ENCODE measurements at places on chromosomes 16 and 17.

DNA sequence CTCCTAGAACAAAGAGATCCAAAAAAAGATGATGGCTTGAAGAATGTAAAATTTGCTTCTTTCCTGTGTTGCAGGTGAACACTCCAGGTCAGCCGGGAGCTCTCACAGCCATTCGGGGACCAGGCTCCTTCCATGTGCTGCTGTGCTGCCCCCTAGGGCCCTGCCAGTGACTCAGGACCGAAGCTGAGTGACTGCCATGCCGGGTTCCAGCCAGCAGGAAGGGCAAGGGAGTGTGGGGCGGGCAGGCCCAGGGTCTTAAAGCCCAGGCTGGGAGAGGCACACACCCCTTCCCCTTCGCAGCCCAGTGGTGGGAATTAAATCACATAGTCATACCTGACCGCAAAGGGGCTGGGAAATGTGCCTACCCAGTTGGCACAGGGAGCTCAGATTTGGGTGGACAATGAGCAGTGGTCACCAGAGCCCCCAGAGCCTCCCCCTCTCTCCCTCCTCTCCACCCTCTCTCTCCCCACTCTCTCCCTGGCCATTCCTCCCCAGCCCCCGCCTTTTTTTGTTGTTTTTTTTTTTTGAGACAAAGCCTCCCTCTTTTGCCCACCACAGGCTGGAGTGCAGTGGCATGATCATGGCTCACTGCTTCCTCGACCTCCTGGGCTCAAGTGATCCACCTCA, 11.5 kb downstream of the EPOP start:
- peak; percentile 78 for DNase-seq

DNA sequence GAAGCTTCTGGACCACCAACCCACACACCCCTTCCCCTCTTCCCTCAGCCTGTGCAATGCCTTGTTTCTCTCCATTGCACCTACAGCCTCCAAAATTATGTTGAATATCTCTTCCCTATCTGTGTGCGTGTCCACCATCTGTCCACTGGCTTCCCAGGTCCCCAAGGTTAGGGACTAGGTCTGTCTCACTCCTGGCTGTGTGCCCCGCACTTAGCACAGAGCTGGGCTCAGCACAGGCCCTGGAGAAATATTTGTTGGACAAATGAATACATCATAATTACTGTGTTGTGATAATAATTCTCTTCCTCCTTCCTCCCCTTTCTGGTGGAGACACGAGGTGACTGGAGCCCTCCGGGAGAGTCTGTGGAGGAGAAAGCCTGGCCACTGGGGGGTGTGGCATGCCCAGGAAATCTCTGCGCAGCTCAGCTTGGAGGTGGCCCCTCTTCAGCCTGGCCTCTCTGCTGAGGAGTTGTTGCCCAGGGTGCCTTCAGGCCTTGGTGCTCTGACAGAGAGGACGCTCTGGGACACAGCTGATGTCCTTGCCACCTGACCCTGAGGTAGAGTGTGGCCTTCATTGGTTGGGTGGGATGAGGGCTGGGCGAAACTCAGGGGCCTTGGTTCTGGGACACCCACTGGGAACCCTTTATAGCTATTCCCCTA, 3.3 kb upstream of the BRD7 start:
- DNase-seq: no peak

DNA sequence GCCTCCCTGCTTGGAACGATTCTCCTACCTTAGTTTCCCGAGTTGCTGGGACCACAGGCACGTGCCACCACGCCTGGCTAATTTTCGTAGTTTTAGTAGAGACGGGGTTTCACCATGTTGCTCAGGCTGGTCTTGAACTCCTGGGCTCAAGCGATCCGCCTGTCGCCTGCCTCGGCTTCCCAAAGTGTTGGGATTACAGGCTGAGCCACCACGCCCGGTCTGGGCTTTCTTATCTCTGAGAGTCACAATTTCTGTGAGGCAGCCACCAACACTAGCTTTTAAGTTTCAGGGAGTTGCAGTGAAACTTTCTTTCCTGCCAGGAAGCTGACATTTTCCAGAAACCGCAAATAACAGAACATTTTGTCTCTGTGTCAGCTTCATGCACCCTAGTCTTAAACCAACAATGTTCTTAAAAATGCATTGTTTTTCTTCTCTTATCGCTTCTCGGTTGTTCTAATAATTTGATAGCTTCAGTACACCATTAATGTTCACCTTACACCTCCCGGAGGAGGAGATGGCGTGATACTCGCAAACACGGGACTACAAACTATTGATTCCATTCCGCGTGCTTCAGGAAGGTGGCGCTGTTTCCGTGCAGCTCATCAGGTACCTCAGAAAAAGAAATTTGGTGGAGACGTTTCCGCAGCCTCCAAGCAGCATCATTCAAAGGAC, 7.4 kb upstream of the DHRS7B start:
- DNase-seq: peak; percentile 81

- DNase-seq: no peak
Observed at GRCh38 chr17:80772906-80773242, 218.8 kb upstream of the CHMP6 start.

DNA sequence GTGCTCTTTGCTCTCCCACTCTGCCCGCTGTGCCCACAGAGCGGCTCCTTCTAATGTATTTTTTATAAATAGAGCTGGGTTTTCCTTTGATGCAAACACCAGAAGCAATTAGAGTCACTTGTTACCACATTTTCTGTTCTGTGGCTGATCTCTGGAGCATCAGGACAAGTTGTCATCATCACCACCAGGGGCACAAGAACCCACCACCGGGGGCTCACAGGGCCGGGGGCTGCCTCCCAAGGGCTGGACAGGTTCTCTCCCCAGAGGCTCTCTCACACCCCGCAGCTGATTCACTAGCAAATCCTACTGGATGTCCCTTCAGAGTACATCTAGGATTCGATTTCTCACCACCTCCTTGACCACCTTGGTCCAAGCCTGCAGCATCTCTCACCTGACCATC, 18.5 kb downstream of the C16orf82 start:
- no peak for DNase-seq

- DNase-seq: no peak
Observed at GRCh38 chr16:89175280-89176146, 4.0 kb downstream of the CDH15 start.
